ENCODE measurements at places on chromosomes 6 and 20. TPM values are rescaled to one million over a fixed set of nuclear protein-coding genes. Genes with fewer than 3 reads are reported as not detected.

The XKR7 gene
- not detected for total RNA-seq

The KCNQ5 gene
- not detected for total RNA-seq

The AHI1 gene
- 8.5 TPM for total RNA-seq

The USP49 gene
- total RNA-seq = 1.2 TPM

The GSTA2 gene
- not detected for total RNA-seq

The TBXT gene
- total RNA-seq = not detected

The DNMT3B gene
- 0.22 TPM for total RNA-seq

The ZC3H12D gene
- total RNA-seq = 0.51 TPM

The TMEM244 gene
- not detected for total RNA-seq

The FOXQ1 gene
- not detected for total RNA-seq

DNA sequence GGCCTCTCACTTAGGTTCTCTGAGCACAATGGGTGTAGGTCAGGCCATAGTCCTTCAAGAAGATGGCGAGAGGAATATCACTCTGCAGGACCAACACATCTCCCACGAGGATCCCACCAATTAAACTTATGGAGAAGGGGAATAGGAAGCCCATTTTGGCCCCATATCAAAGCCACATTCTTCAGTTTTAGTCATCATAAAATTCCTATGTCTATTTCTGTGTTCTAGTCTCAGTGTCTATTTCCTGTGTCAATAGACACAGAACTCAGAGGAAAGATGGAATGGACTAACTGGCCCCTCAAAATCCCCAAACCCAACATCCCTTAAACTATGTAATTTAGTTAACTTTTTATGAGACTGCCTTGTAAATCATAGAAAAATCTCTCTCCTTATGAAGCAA, 216.8 kb downstream of the HACE1 start:
- DNase-seq = no peak

GRCh38 chr6:37324131-37325033, 29.4 kb upstream of the RNF8 start:
- DNase-seq = no peak

DNA sequence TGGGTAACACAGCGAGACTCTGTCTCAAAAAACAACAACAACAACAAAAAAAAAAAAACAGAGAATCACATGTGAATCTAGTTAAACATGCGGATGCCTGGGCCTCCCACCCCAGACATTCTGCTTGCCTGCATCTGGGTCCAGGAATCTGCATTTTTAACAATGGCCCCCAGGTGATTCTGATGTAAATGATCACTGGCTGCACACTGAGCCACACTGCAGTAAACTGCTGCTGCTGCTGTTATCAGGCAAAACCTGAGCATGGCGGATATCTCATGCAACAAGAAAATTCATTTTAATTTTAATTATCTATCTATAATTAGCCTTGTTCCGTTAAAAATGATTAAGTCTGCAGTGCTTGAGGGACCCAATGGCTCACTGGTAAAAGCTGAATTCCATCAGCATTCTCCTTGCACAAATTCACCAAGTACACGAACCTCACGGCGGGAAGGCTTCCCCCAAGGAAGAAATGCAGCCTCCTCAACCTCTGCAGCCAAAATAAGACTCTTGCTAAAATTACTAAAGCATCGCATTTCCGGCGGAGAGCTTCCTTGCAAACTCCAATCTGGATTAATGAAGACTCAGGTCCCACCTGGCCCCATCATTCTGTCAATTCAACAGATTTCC, 81.6 kb upstream of the SNX9 start:
- no peak for DNase-seq

- DNase-seq = no peak
Measured at GRCh38 chr20:16599257-16599656, 26.0 kb upstream of the KIF16B start.

DNA sequence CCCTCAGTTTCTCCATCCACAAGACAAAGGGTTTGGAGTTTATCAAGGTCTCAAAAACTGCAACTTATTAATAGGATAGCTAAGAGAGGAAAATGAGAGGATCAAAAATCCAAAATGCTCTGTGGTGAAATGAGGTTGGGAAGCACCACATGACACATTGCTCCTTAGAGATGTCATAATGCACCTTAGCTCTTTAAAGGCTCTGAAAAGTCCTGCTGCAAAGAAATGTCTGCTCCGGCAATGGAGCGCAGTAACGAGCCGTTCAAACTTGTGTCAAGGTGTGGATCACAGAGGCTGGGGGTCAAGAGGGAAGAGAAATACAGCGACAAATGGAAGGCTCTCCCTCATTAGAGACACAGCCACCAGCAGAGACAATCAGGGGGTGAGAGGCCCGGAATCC, 53.1 kb downstream of the BMP7 start:
- no peak for DNase-seq

- DNase-seq = no peak
Measured at GRCh38 chr6:55998576-55998975, 123.2 kb upstream of the BMP5 start.

GRCh38 chr20:13054011-13054410, 45.2 kb downstream of the SPTLC3 start:
- DNase-seq = no peak

GRCh38 chr20:2169456-2170088, 67.9 kb downstream of the STK35 start:
- no peak for DNase-seq

GRCh38 chr20:49615401-49616153, 47.6 kb upstream of the PTGIS start:
- peak; percentile 85 for DNase-seq

- DNase-seq = no peak
Measured at GRCh38 chr6:11197850-11198249, 34.6 kb downstream of the NEDD9 start.

DNA sequence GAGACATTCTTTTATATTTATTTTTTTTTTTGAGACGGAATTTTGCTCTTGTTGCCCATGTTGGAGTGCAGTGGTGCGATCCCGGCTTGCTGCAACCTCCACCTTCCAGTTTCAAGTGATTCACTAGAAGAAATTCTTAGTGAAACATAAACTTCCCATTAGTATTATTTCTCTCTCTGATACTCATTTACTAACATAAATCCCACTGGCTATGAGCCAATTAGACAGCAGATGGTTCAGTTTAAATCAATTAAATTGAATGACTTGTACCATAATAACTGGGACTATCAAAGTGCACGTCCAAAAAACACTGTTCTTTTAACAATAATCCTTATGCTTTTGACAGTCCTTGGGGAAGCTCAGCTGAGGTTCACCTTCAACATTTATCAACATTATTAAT, 111.2 kb upstream of the PTCHD4 start:
- no peak for DNase-seq

GRCh38 chr6:56356426-56356825, 109.0 kb upstream of the COL21A1 start:
- DNase-seq = no peak

DNA sequence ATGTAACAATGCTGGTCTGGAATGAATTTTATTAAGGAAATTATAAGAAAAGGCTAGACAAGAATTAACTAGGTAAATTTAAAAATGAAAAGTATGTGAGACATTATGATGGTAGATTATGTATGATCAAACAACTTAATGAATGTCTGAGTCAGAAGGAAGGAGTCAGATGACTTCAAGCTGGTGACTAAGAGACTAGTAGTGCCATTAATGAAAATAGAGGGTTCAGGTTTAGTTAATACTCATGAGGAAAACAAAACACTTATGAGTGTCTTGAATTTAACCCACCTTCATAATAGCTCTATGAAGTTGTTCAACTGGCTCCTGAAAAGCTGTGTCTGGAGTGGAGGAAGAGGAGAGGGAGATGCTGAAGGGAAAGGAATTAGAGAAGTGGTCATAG, 256.3 kb downstream of the ADGRB3 start:
- DNase-seq = no peak

GRCh38 chr20:23258747-23259121, 91.9 kb upstream of the NXT1 start:
- no peak for DNase-seq

DNA sequence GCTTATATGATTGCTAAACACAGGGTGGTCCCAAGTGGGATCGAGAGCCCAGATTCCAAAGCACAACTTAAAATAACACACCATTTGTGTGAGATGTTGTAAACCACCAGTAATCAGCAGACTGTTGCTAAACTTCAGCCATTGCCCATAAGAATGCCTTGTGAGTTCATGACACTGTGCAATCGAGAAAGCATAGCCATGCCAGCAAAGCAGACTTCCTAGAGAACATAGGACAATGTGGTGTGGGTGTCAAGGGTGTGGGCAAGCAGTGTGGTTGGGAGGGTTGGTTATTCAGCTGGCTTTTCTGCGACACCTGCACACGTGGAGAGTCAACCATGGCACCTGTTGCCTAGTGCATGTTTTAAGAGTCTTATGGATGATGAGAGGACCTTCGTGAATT, 16.1 kb upstream of the CALHM6 start:
- no peak for DNase-seq

- DNase-seq = peak; percentile 91
Measured at GRCh38 chr6:31114541-31114878, at the start of gene PSORS1C1. TSS of gene PSORS1C1 (plus strand) at chr6:31114800. CDS start at chr6:31129633, 14,833 bp downstream.

DNA sequence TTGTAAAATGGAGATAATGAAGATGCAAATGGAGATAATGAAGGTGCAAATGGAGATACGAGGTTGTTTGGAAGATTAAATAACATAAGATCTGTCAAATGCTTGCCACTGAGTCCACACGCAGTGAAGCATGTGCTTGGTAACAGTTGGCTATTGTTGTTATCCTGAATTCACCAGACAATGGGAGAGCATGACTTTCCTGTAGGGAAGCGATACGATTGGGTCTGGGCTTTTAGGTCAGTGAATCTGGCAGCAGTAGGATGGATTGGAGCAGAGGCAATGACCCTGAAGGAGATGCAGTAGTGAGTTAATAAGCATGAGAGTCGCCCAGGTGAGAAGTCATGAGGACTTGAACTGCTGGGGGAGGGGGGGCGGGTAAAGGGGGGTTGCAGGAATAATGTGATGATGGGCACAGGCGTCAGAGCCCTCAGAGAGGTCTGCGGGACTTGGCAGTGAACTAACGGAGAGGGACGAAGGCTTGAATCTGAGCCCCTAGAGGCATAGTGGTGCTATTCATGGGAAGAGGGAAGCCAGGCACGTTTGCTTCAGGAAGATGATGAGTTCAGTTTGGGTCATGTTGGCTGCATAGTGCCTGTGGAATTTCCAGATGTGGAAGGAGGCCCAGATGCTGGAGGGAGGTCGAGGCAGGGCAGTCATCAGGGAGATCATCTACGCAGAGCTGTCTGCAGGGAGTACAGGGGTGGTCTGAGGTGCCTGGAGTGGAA, 55.4 kb downstream of the ZDHHC14 start:
- DNase-seq = no peak

DNA sequence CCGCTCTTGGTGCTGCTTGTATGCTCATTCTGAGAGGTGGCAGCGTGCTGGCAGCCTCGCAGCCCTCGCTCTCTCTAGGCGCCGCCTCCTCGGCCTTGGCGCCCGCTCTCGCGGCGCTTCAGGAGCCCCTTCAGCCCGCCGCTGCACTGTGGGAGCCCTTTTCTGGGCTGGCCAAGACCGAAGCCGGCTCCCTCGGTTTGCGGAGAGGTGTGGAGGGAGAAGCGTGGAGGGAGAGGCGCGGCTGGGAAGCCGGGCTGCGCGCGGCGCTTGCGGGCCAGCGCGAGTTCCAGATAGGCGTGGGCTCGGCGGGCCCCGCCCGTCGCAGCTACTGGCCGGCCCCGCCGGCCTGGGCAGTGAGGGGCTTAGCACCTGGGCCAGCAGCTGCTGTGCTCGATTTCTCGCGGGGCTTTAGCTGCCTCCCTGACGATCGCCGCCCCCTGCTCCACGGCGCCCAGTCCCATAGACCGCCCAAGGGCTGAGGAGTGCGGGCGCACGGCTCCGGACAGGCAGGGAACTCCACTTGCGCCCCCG, 19.5 kb upstream of the FAM8A1 start:
- peak; percentile 67 for DNase-seq

All from Right ventricle myocardium superior (tissue), 1 donor.